Eye (tissue), 1 donor: ENCODE measurements at places on chromosomes 7 and 10.

DNA sequence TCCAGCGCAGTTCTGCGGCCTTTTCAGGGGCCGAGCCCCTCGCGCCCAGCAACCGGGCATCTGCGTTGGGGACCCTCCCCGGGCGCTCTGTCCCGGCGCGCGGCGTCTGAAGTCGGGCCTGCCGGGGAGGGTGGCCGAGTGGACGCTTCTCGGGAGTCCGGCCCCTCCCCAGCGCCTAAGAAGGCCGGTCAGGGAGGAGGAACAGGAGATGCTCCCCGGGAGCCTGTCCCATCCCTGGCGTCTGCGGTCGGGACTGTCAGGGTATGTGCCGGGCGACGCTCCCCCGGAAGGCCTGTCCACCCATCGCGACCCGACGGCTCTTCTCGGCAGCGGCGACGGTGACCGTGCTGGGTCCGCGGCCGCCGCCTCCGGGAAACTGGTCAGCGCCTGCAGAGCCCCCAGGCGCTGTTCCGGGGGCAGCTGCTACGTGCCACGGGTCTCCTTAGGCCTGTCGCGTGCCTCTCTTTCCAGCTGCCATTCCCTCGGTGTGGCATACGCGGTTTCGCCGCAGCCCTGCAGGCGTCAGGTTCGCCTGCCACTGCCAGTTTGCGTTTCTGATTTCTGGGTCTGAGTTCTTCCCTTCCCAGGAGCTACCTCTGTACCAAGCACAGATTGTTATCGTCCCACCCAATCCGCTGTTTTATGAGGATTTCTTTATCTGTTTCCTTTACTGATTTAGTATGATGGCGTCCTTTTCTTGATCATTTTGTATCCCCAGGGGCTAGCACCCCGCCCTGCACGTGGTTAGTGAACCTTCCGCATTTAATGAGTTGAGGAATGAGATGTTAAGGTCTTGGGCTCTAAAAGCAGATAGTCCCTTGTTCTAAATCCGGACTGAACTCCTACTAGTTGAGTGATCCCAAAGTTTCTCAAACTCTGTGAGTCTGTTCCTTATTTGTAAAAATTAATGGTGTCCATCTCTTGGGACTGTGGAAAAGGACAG lies 782 bp downstream of the IFIT5 start:
- DNase-seq: no peak

- no peak for DNase-seq
Observed at GRCh38 chr7:5649641-5650040, 131.8 kb downstream of the RNF216 start.

- no peak for DNase-seq
Observed at GRCh38 chr10:52639652-52640051, 132.9 kb downstream of the MBL2 start.

DNA sequence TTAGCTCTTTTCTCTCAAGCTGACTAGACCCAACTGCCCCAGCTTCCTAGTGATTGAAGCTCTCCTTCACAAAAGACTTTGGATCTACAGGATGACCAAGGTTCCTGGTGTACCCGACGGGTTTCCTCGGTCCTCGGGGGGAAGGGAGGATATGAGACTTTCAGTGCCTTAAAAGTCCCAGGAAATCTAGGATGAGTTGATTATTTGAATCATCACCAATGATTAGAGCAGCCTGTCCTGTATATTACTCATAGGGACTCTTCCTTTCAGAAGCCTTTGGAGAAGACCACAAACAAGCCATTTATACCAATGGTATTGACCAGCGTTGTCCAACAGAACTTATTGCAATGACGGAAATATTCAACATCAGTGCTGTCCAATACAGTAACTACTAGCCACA lies 6.1 kb upstream of the ACTA2 start:
- no peak for DNase-seq
